MCF 10A (cell line): ENCODE measurements at places on chromosomes 3 and 15. TPM values are rescaled to one million over a fixed set of nuclear protein-coding genes. Genes with fewer than 3 reads are reported as not detected.

GRCh38 chr3:178325330-178325729, 210.9 kb upstream of the KCNMB2 start:
- H3K4me3 ChIP-seq: no peak overlapping the region
- no peak overlapping the region for H3K27ac ChIP-seq
- no peaks in the 10 kb centered on the region for H3K27me3 ChIP-seq

CYP8B1 gene
- not detected in 2 replicates for total RNA-seq

DNA sequence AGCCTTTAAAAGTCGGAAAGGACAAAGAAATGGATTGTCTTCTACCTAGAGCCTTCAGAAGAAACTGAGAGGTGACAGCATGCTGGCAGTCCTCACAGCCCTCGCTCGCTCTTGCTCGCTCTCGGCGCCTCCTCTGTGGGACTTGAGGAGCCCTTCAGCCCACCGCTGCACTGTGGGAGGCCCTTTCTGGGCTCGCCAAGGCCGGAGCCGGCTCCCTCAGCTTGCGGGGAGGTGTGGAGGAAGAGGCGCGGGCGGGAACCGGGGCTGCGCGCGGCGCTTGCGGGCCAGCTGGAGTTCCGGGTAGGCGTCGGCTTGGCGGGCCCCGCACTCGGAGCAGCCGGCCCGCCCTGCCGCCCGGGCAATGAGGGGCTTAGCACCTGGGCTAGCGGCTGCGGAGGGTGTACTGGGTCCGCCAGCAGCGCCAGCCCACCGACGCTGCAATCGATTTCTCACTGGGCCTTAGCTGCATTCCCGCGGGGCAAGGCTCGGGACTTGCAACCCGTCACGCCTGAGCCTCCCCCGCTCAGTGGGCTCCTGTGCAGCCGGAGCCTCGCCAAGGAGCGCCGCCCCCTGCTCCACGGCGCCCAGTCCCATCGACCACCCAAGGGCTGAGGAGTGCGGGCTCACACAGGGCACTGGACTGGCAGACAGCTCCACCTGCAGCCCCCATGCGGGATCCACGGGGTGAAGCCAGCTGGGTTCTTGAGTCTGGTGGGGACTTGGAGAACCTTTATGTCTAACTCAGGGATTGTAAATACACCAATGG, 953.8 kb upstream of the GBE1 start:
- no peak for DNase-seq
- H3K4me1 ChIP-seq: no peaks in the 10 kb centered on the region
- no peaks in the 10 kb centered on the region for H3K27me3 ChIP-seq
- no peaks in the 10 kb centered on the region for H3K36me3 ChIP-seq
- H3K4me3 ChIP-seq: no peak overlapping the region

- H3K36me3 ChIP-seq: peaks cover 6% of the 10 kb centered on the region
- no peak for DNase-seq
- H3K27me3 ChIP-seq: no peaks in the 10 kb centered on the region
- H3K4me1 ChIP-seq: peaks cover 42% of the 10 kb centered on the region
These were observed 348.1 kb upstream of the DCBLD2 start for GRCh38 chr3:99249627-99250026.

DNA sequence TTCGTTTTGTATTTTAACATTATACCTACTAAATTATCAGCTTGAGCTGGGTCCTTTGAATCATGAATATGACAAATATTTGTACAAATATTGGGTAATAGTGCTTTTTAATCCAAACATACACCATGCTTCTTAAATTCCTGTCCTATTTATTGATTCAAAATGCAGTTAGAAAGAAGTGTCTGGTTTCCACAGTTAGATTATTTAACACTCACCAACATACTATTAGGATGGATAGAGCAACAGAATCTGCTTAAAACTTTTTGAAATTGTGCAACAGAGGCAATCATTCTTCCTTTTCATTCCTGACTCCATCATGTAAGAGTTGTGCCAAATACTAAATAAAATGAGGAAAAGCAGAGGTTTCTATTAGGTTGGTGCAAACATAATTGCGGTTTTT, 281.2 kb downstream of the LSAMP start:
- H3K27ac ChIP-seq: no peak overlapping the region
- DNase-seq: no peak
- peaks cover 13% of the 10 kb centered on the region for H3K27me3 ChIP-seq
- no peaks in the 10 kb centered on the region for H3K36me3 ChIP-seq

DNA sequence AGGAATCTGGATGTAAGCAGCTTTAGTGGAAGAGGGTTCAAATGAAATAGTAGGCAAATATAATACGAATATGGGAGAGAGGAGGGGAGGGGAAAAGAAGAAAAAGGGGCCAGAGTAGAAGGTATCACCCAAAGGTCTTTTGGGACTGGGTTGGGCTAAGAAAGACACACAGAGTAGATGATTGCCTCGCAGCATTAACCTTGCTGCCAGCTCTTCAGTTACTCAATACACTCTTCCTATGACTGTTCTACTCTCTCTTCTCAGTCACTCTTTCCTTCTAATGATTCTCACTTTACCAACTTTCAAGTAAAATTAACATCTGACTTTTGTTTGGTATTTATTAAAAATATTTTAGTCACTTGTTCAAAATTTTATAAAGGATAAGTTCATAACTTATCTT, 52.8 kb downstream of the CLASP2 start:
- H3K4me1 ChIP-seq: peaks cover 36% of the 10 kb centered on the region
- no peak for DNase-seq
- no peaks in the 10 kb centered on the region for H3K27me3 ChIP-seq
- H3K36me3 ChIP-seq: no peaks in the 10 kb centered on the region
- H3K27ac ChIP-seq: peak overlapping the region; percentile 65

GRCh38 chr3:13174011-13174802, 101.0 kb upstream of the IQSEC1 start:
- H3K36me3 ChIP-seq: no peaks in the 10 kb centered on the region
- no peak overlapping the region for H3K27ac ChIP-seq
- DNase-seq: no peak
- H3K27me3 ChIP-seq: peaks cover 14% of the 10 kb centered on the region

GRCh38 chr3:193843474-193844301, 250.7 kb downstream of the OPA1 start:
- no peak overlapping the region for H3K27ac ChIP-seq
- no peak for DNase-seq
- H3K36me3 ChIP-seq: no peaks in the 10 kb centered on the region
- no peak overlapping the region for H3K4me3 ChIP-seq
- H3K4me1 ChIP-seq: peaks cover 10% of the 10 kb centered on the region

- DNase-seq: no peak
- peaks cover 5% of the 10 kb centered on the region for H3K4me1 ChIP-seq
- H3K27me3 ChIP-seq: no peaks in the 10 kb centered on the region
These were observed 44.1 kb upstream of the WWTR1 start for GRCh38 chr3:149701977-149702350.

EXD1 gene
- 0.12 and 0.37 TPM in 2 replicates for total RNA-seq

- H3K4me3 ChIP-seq: no peak overlapping the region
- no peaks in the 10 kb centered on the region for H3K36me3 ChIP-seq
- DNase-seq: no peak
- H3K27me3 ChIP-seq: no peaks in the 10 kb centered on the region
- H3K27ac ChIP-seq: no peak overlapping the region
These were observed 313.9 kb downstream of the PTPRG start for GRCh38 chr3:61875046-61875844.

- no peak overlapping the region for H3K27ac ChIP-seq
- H3K27me3 ChIP-seq: peaks cover 39% of the 10 kb centered on the region
- H3K4me3 ChIP-seq: no peak overlapping the region
- H3K4me1 ChIP-seq: no peaks in the 10 kb centered on the region
- no peak for DNase-seq
These were observed 75.4 kb upstream of the PLAAT1 start for GRCh38 chr3:193165431-193166120.

DNA sequence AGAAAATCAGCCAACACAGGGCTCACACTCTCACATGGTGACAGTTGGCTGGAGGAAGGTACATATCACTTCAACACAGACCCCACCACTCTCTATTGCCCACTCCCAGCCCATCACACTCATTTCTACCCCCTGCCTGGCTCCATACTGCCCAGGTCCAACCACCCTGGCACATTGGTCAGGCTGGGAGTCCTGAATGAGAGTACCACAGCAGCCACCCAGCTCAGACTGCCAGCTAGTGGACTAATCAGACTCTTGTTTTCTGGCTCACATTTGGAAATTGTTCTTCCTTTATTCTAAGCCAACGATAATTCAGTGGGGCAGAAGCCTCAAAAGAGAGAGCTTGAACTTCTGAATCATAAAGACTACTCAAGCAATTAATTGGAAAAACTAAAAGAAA, 20.0 kb downstream of the MRPL46 start:
- no peak overlapping the region for H3K4me3 ChIP-seq
- no peaks in the 10 kb centered on the region for H3K36me3 ChIP-seq
- DNase-seq: no peak
- no peak overlapping the region for H3K27ac ChIP-seq
- H3K27me3 ChIP-seq: peaks cover 19% of the 10 kb centered on the region

- peak; percentile 43 for DNase-seq
- peaks cover 20% of the 10 kb centered on the region for H3K4me1 ChIP-seq
- H3K4me3 ChIP-seq: peak overlapping the region; percentile 84
- H3K36me3 ChIP-seq: peaks cover 19% of the 10 kb centered on the region
- H3K27ac ChIP-seq: peak overlapping the region; percentile 99
These were observed 1.6 kb upstream of the WDR82 start for GRCh38 chr3:52280050-52280461.

GRCh38 chr3:25957026-25957425, 167.1 kb downstream of the OXSM start:
- H3K27ac ChIP-seq: no peak overlapping the region
- H3K36me3 ChIP-seq: no peaks in the 10 kb centered on the region
- H3K4me3 ChIP-seq: no peak overlapping the region
- DNase-seq: no peak
- no peaks in the 10 kb centered on the region for H3K4me1 ChIP-seq
- H3K27me3 ChIP-seq: no peaks in the 10 kb centered on the region

CCR1 gene
- total RNA-seq: not detected in 2 replicates

GOLGA6B gene
- not detected in 2 replicates for total RNA-seq

SQOR gene
- 49.8 and 75.0 TPM in 2 replicates for total RNA-seq

ONECUT1 gene
- not detected in 2 replicates for total RNA-seq

DNA sequence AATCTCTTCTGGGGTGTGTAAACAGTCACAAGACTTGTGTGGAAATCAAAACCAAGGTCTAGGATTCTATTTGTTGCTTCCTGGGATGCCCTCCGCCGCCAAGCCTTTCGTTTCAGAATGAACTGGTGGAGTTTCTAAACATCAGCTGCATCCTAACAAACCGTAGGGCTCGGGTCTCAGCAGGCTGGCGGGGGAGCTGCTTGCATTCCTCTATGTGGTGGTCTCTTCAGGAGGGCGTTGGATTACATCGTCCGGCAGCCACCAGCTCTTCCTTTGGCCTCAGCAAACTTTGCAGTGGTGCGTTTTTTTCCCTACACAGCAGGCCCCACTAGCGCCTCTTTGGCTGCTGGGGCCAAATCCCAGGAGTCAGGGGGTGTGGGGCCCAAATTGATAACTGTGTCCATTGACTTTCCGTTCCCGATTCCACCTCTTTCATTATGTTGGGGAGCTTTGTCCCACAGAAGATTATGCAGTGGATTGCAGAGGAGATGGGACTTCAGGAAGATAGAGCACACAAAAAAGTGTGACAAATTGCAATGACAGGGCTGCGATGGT, 390.0 kb upstream of the NR2F2 start:
- no peak for DNase-seq
- no peak overlapping the region for H3K27ac ChIP-seq
- no peak overlapping the region for H3K4me3 ChIP-seq
- H3K4me1 ChIP-seq: no peaks in the 10 kb centered on the region

DNA sequence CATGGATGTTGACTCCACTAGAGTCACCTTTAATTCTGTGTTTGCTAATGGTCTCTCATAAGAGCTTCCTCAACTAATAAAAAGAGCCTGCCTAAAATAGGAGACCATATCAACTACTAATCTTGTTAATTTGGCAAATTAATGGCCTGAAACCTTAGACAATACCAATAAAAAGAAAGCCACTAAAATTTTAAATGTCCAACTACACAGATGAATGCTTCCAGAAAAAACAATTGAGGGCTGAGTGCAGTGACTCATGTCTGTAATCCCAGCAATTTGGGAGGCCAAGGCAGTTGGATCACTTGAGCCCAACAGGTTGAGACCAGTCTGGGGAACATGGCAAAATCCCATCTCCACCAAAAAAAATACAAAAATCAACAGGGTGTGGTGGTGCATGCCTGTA, 230.9 kb downstream of the NSUN3 start:
- DNase-seq: peak; percentile 57
- no peaks in the 10 kb centered on the region for H3K36me3 ChIP-seq
- H3K27ac ChIP-seq: no peak overlapping the region
- H3K4me1 ChIP-seq: peaks cover 6% of the 10 kb centered on the region

GRCh38 chr3:135871311-135871710, 94.2 kb upstream of the PPP2R3A start:
- DNase-seq: no peak
- H3K4me1 ChIP-seq: no peaks in the 10 kb centered on the region
- no peak overlapping the region for H3K4me3 ChIP-seq
- no peak overlapping the region for H3K27ac ChIP-seq
- H3K27me3 ChIP-seq: no peaks in the 10 kb centered on the region
- H3K36me3 ChIP-seq: no peaks in the 10 kb centered on the region

DNA sequence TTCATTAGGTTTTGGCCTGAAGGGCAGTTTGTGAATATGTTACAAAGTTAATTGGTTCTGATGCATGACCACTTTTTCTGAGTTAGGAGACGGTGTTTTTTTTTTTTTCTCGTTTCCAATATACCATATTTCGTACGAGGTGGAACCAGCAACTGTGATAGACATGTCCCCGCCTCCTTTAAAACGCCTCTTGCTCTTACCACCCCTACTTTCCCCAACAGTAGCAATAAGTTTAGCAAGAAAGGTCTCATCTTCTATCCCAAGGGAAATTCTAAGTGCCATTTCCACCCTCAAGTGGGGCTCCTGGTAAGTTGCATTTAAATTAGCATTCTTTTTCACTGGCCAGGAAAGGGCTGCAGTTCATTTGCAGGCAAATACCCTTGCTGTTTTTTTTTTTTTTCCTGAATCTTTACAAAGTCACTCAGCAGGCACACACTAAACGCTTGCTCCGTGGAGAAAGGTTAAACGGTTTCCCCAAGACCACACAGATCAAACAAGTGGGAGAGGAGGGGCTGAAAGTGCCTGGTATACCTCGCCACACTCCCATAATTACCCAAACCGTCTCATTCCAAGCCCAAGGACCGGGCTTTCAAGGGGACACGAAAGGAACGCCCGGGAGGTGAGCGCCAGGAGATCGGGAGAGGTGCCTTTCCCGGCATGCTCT, 39.5 kb upstream of the MGA start:
- no peak for DNase-seq
- no peaks in the 10 kb centered on the region for H3K27me3 ChIP-seq
- peak overlapping the region; percentile 82 for H3K4me3 ChIP-seq
- peak overlapping the region; percentile 97 for H3K27ac ChIP-seq

DNA sequence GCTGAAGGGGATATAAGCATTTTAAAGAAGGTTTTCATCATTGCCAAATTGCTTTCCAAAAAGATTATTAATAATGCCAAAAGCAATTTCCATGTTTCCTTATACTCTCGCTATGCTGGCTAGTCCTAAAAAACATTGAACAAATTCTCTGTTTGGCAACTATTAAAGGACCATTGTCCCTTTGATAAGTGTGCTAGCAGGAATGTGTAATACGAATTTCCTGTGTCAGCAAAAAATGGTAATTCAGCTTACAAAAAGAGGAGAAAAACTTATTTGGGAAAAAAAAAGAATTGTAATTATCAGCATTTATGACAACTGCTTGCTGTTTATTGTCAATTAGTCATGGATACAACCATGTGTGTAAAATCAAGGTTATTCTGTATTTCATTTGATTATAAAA, 138.6 kb downstream of the TBL1XR1 start:
- no peak overlapping the region for H3K27ac ChIP-seq
- H3K27me3 ChIP-seq: no peaks in the 10 kb centered on the region
- H3K36me3 ChIP-seq: no peaks in the 10 kb centered on the region

TRPM1 gene
- total RNA-seq: not detected in 2 replicates

MUC13 gene
- not detected in 2 replicates for total RNA-seq

GRCh38 chr3:6921066-6921465, 60.2 kb downstream of the GRM7 start:
- H3K27ac ChIP-seq: no peak overlapping the region
- no peaks in the 10 kb centered on the region for H3K36me3 ChIP-seq
- DNase-seq: peak; percentile 6
- H3K4me3 ChIP-seq: peak overlapping the region; percentile 28
- H3K4me1 ChIP-seq: peaks cover 14% of the 10 kb centered on the region
